ENCODE measurements at places on chromosomes 5 and 9.

GRCh38 chr9:128732576-128732975 lies 8.6 kb upstream of the ZDHHC12 start:
- no peak for DNase-seq

DNA sequence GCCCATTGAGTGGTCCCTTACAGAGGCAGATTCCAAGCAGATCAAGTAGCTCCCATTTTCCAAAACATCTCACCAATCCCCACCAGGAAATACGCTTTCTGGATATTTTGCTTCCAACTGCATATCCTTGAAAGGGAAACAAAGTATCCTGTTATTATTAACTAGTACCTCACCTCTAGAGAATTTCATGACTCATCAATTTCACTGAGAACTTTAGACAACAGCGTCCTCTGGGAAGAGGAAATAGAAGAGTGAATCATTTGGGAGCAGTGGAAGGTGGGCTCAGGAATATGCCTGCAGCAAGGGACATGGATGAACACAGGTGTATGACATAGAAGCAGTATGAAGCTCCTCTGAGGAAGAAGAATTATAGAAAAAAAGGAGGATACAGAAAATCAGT lies 186.7 kb downstream of the MARCHF11 start:
- DNase-seq: no peak

- DNase-seq: peak; percentile 84
Measured at GRCh38 chr5:33299621-33300208, 141.1 kb upstream of the TARS1 start.

DNA sequence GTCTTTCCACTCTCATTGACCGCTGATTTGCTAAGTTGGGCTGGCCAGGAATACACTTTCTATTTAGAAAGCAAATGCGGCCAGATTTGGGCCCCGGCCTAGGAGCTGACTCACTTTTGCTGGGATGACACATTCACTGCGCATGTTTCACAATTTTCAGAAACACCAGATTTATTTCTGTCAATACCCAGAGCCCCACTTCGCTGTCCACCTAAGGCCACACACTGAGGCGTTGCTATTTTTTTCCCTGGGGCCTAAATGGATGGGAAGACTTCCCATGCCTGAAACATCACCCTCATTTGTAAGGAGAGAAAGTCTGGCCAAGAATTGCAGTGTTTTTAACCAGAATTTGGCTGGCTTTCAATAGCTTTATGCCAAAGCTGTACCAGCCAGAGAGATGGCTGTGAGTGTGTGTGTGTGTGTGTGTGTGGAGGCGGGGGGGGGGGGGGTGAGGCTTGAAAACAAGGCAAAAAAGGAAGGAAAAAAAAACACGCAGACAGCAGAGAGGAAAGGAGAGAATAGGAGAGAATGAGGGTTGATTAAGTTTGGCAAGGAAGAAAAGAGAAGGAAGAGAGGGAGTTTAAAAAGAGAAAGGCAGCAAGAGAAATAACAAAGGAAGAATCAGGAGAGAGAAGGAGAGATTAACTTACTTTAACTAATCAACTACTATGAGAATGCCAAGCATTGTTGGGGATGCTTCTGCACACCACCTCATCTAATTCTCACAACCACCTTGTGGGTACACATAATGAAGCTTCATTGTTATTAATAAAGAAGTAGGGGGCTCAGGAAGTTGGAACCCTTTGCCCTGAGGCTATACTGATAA lies 261.4 kb upstream of the KLF4 start:
- peak; percentile 90 for DNase-seq

DNA sequence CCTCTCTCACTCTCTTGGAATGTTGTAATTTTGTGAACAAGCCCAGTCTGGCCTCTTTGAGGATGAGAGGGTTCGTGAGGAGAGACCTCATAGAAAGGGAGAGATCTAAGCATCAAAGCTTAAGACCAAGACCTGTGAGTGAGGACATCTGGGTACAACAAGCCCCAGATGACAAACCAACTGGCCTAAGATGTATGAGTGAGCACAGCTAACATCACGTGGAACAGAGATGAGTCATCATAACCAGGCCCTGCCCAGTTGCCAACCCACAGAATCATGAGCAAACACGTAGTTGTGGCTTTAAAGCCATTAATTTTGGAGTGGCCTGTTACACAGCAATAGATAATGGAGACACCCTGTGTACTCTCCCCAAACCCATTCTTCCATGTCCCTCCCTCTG lies 439.1 kb upstream of the KIF2A start:
- peak; percentile 42 for DNase-seq

Measured in inflammatory macrophage (primary cell).